ENCODE measurements at places on chromosomes 12 and 14. TPM values are rescaled to one million over a fixed set of nuclear protein-coding genes. Genes with fewer than 3 reads are reported as not detected.

Gene LUM
- 120 TPM for total RNA-seq

Gene CMA1
- total RNA-seq = not detected

Gene MYO1A
- 0.69 TPM for total RNA-seq

Gene SSPN
- total RNA-seq = 27.2 TPM

Gene ACACB
- 18.6 TPM for total RNA-seq

Gene DNAJC22
- 2.3 TPM for total RNA-seq

Gene LIN7A
- 12.0 TPM for total RNA-seq

Gene OTOGL
- 0.59 TPM for total RNA-seq

Gene HAL
- total RNA-seq = 0.33 TPM

Gene PLEKHG3
- total RNA-seq = 32.1 TPM

Gene CIROP
- total RNA-seq = 0.61 TPM

Gene IL31
- not detected for total RNA-seq
